Tibial nerve (tissue), 4 donors: ENCODE measurements at places on chromosomes 1 and 21. TPM values are rescaled to one million over a fixed set of nuclear protein-coding genes. Genes with fewer than 3 reads are reported as not detected.

GRCh38 chr1:203682473-203683383, 56.1 kb downstream of the ATP2B4 start:
- no peak for DNase-seq
- H3K36me3 ChIP-seq = peaks cover 34% of the 10 kb centered on the region
- no peaks in the 10 kb centered on the region for H3K4me1 ChIP-seq
- H3K27ac ChIP-seq = no peak overlapping the region

GRCh38 chr1:76595024-76595423, 272.3 kb upstream of the ST6GALNAC5 start:
- H3K36me3 ChIP-seq = no peaks in the 10 kb centered on the region
- H3K4me1 ChIP-seq = no peaks in the 10 kb centered on the region
- no peak overlapping the region for H3K4me3 ChIP-seq
- H3K27ac ChIP-seq = no peak overlapping the region
- H3K27me3 ChIP-seq = no peaks in the 10 kb centered on the region
- DNase-seq = no peak

- DNase-seq = no peak
- no peak overlapping the region for H3K27ac ChIP-seq
- H3K36me3 ChIP-seq = no peaks in the 10 kb centered on the region
- no peak overlapping the region for H3K4me3 ChIP-seq
- H3K27me3 ChIP-seq = peaks cover 64% of the 10 kb centered on the region
Measured at GRCh38 chr1:11352816-11353799, 80.1 kb downstream of the UBIAD1 start.

DNA sequence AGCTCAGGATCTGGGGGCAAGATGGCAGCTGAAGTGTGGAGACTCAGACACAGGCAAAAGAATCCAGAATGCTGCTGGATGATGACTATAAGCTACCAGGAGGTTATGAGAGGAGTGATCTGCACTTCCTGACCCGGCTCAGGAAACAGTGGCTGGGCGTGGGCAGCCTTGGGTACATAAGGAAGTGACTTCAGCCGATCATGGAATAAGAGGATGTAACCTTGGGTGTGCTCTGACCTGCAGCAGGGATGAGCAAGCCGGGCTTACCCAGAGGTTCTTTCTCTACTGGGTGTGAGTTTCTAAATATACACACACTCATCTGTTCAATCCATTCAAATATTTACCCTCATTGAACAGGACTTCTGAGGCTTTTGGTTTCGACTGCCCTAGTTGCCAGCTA, 62.7 kb downstream of the CD34 start:
- no peaks in the 10 kb centered on the region for H3K27me3 ChIP-seq
- no peak overlapping the region for H3K4me3 ChIP-seq
- no peak for DNase-seq
- no peaks in the 10 kb centered on the region for H3K36me3 ChIP-seq

- no peak overlapping the region for H3K27ac ChIP-seq
- H3K4me3 ChIP-seq = no peak overlapping the region
- peaks cover 17% of the 10 kb centered on the region for H3K4me1 ChIP-seq
Measured at GRCh38 chr1:32876341-32877210, 5.9 kb upstream of the FNDC5 start.

DNA sequence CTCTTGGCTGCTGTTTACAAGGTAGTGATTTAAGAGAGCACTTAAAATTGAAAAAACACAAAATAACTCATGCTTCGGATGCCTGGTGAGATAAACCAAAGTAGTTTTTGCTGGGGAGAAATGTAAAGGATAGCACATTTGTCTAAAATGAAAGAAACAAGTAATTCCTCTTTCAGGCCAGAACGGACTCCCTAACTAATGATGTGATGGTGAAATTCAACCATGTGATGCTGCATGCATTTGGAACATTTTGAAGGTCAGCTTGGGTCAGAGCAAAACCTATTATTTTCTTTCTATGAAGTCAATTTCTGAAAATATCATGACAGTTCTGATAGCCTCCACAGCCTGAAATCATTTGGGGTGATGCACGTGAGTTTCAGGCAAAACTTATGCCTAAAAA, 27.6 kb downstream of the NMNAT2 start:
- no peaks in the 10 kb centered on the region for H3K4me1 ChIP-seq
- no peak overlapping the region for H3K4me3 ChIP-seq
- no peak for DNase-seq
- H3K36me3 ChIP-seq = no peaks in the 10 kb centered on the region

PLPPR5 gene
- not detected for total RNA-seq

DUSP12 gene
- total RNA-seq = 40.6 TPM

ZBTB8B gene
- total RNA-seq = not detected

BMP8B gene
- total RNA-seq = 26.9 TPM

B3GALT5 gene
- total RNA-seq = not detected
